ENCODE measurements at places on chromosomes 4 and X. TPM values are rescaled to one million over a fixed set of nuclear protein-coding genes. Genes with fewer than 3 reads are reported as not detected.

The KCND1 gene
- total RNA-seq = 0.76 TPM

The ITM2A gene
- total RNA-seq = not detected

GRCh38 chr4:175330236-175330635 lies 412.1 kb downstream of the ADAM29 start:
- no peak for DNase-seq

GRCh38 chr4:177057186-177057585 lies 252.5 kb upstream of the NEIL3 start:
- DNase-seq = no peak
